ENCODE measurements at places on chromosomes 4 and X.

DNA sequence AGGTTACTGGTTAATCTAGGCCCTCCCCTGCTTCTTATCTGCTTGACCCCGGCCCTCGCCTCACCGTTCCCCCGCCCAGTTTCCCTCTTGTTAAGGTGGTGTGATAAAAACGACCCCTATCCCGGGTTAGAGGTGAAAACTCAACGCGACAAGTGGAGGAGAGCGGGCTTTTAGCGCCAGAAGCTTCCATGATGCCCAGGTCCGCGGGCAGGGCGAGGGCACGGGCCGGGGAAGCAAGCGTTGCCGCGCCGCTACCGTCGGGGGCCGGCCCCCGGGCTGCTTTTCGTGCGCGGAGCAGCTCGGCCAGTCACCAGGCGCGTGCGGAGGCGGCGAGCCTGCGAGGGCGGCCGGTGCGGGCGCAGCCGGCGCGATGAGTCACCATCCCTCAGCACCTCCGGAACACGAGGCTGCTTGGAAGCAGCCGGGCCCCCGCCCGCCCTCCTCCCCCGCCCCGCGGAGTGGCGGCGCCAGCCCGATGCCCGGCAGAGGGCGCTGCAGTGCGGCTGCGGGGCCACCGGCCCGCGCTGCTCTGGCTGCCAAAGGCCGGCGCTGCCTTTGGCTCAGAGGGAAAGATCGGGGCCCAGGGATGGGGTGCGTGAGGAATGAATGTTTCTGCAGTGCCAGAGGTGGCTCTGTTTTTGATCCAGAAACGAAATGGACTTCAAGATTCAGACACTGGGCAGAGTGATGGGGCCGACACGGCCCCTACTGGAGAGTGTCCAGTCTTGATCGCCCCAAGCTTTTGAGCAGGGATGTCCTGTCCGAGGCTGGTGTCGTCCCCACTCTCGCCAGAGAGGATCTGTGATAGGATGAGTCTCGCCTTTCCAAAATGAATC lies 107.8 kb downstream of the NHSL2 start:
- DNase-seq = peak; percentile 70

GRCh38 chrX:72394518-72395170 lies 88.9 kb upstream of the CITED1 start:
- DNase-seq = no peak

DNA sequence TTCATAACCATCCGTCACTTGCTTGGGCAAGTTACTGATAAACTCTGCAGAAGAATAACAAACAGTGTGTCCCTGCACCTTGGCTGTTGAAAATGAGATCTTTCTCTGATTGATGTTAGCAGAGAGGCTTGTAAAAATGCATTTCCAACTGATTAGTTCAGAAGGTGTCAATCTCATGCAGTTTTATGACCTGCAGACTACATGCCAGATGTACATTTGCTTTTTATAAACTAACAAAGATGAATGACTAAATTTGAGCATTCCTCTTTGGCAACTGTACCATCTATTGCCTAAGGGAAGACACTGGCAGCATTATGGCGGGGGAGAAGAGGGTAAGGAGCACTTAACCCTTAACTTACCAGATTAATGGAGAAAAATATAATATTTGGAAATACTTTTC lies 192.8 kb downstream of the DCTD start:
- DNase-seq = no peak

GRCh38 chrX:63284659-63285058 lies 66.5 kb downstream of the SPIN4 start:
- no peak for DNase-seq

DNA sequence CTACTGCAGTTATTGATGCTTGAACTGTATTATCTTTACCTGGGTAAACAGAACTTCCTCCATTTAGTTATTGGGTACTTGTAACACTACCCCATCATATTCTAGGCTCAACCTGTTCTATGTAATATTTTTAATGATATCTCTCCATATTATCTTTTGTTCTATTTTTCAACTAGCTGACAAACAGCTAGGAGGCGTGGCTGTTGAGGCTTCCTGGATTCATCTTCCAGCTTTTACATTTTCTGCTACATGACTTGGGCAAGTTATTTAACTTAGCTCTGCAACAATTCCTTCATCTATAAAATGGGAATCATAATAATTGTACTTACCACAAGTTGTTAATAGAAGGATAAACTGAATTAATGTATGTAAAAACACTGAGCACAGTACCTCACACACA lies 349.3 kb downstream of the PTTG2 start:
- no peak for DNase-seq

- no peak for DNase-seq
These were observed 273.5 kb upstream of the ADGRL3 start for GRCh38 chr4:60926624-60927023.

GRCh38 chrX:103789004-103789403 lies 12.4 kb downstream of the PLP1 start:
- no peak for DNase-seq

- DNase-seq = no peak
These were observed 5.5 kb upstream of the PAGE1 start for GRCh38 chrX:49701323-49701722.

- DNase-seq = no peak
These were observed 1628.9 kb upstream of the AGA start for GRCh38 chr4:179071131-179071530.

- DNase-seq = no peak
These were observed 322.7 kb upstream of the PITX2 start for GRCh38 chr4:110945600-110945999.

- no peak for DNase-seq
These were observed 687.0 kb upstream of the EPHA5 start for GRCh38 chr4:66357316-66357715.

DNA sequence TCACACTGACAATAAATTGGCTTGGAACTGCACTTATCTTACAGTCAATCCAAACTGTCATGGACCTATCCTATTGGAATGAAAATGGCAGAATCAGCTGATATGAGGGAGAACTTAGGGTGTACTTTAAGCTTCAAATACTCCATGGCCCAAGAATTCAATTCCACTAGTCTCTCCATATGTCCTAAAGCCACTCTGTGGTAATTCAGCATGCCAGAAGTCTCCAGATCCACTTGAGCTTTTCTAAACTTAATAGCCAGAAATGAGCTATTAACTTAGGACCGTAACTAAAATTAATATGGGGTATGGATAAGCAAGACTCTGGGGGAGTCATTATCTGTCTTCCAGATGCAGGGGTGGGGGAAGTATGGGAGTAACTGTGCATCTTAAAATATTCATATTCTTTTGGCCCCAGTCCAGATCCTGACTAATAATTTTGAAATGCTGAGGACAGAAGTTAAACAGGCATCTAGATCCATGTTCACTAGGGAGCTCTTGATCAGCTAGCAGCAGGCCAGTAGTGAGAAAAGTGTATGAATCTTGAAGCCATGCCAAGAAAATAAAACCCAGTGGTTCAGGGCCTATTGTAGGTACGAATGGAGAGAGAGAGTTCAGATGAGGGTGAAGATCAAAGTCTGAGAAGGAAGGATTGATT lies 167.6 kb downstream of the DKK2 start:
- no peak for DNase-seq

GRCh38 chr4:8221985-8222384 lies 22.9 kb downstream of the SH3TC1 start:
- DNase-seq = no peak

DNA sequence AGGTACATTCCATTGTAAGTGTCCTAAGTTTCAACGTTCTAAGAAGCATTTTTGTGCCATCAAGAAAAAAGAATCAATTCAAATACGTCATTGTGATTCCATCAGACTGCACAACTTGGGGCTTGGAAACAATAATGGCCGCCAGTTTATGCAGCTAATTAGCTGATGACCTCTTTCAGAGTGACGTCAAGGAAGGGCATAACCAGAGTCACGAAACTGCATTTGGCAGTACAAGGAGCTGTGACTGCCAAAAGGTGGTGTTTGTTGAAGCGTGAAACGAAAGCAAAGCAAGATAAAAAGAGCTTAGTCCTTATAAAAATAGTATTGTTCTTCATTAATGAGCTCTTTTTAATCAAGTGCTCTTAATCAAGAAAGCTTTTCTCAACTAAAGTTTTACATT lies 81.1 kb upstream of the SH3RF1 start:
- no peak for DNase-seq

DNA sequence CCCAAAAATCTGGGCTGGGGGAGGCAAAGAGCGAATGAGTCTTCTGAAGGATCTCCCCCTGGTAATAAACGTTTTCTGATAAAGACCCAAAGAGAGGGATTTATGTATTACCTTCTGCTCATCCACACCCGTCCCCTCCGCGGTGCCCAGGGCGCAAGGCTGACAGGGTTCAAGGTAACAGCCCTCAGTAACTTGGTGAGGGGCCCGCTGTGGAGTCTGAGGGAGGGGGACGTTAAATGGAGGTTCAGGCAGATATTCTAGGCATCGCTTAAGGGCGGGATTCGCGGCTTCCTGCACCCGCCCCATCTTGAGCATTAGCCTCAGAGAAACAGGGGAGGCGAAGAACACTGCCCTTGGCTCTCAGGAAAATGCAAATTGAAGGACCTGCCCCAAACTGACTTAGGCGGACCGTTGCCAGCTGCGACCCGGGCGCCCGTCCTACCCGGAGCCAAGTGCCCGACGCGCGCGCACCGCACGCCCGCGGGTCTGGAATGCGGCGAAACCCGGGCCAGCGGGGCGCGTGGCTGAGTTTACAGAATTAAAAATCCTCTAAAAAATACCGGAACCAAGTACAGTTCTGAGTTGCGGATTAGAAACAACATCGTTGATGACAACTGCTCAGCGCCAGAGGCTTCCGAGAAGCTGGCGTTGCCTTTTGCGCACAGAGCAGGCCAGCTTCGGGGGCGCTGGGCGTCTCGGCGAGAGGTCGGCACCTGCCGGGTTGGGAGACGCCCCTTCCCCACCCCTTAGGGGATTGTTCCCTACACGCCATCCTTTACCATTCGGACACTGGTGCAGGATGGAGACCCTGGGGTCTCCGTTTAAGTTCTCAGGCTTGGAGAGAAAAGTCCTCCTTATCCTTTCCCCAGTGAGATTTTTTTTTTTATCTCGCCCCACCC lies 2.8 kb downstream of the HELT start:
- DNase-seq = no peak

DNA sequence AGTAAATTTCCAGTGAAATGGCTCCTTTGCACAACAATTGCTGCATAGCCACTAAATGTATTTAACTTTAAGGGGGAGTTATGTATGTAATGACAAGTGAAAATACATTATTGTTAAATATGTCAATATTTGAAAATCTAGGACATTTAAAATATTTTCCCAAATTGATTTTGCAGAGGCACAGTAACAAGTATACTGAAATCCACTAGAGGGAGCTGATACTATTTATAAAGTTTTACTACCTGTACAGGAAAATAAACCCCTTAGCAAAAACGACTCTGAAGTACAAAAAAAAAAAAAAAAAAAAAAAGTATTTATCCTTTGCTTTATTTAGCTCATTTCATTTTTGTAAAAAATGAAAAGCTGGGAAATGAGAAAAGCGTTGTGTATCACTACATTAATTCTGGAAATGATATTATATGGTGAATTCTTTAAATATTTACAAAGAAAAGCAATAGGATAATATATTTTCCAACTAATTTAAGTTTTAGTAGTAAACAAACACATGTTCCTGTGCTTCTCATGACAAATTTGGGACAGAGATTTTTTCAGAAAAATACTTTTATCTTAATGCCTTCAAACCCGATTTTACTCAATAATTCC lies 727.7 kb downstream of the DMD start:
- no peak for DNase-seq

DNA sequence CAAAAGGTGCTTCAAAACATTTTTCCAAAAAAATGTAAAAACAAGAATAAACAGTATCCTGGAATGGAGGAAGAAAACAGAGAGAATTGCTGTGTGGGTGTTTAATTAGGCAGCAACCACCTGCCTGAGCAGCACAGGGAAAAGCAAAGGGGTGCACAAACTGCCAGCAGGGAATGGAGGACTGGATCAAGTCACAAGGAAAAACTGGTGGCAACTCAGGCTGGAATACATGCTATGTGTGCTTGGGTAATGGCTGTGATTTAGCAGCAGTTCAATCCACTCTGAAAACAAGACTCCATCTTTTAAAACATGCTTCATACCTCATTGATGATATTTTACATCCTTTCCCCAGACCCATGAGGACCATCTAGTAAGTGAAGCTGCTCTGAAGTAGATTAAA lies 179.5 kb downstream of the HS6ST2 start:
- no peak for DNase-seq

- DNase-seq = peak; percentile 5
These were observed 39.2 kb downstream of the SGMS2 start for GRCh38 chr4:107863850-107864371.

- no peak for DNase-seq
These were observed 34.8 kb upstream of the SPANXD start for GRCh38 chrX:141733371-141733770.

GRCh38 chrX:15956681-15957080 lies 102.1 kb upstream of the AP1S2 start:
- DNase-seq = no peak

DNA sequence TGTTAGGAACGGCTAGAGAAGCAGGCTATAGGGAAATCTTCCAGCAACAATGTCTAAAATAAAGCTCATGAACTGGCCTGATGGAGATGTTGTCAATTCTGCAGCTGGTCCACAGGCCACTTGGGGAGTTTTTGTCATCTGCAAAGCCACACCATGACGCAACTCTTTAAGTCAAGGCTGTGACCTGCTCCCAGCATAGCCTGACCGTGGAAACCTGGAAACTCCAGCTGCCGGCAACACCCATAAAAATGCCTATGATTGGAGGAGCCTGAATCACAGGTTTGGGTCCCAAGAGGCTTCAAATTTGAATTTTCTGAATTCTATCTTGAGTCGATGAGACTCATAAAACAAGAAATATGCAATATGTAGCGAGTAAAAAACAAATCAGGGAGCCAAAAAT lies 969.2 kb upstream of the PRKX start:
- DNase-seq = no peak

DNA sequence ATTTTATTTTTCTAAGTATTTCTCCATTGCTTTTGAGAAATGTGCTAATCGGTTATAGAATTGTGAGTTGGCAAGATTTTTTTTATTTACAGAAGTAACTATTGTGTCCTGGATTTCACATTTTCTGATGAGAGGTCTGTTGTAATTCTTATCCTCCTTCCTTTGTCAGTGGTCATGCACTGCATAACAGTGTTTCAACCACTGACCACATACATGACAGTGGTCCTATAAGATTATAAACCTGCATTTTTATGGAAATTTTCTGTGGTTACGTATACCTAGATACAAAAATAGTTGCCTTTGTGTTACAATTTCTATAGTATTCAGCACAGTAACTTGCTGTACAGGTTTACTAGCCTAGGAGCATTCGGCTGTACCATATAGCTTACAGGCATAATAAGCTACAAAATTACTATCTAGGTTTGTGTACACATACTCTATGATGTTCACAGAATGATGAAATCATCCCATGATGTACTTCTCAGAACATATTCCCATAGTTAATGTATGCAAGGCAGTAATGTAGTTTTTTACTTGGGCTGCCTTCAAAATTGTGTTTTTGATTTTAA lies 47.8 kb downstream of the APELA start:
- DNase-seq = no peak
